ENCODE measurements at places on chromosomes 12 and 14. TPM values are rescaled to one million over a fixed set of nuclear protein-coding genes. Genes with fewer than 3 reads are reported as not detected.

Gene MGST1
- polyA plus RNA-seq = 290 TPM

Gene BICDL1
- polyA plus RNA-seq = 6.3 TPM

Gene FGD4
- polyA plus RNA-seq = 21.4 TPM

Gene OASL
- 2.2 TPM for polyA plus RNA-seq

GRCh38 chr14:53516261-53516774 lies 363.2 kb upstream of the DDHD1 start:
- no peak for DNase-seq

GRCh38 chr12:11814374-11814773 lies 164.9 kb downstream of the ETV6 start:
- DNase-seq = no peak

GRCh38 chr12:42213954-42214426 lies 24.1 kb downstream of the YAF2 start:
- DNase-seq = peak; percentile 33
